Thoracic aorta (tissue), 2 donors: ENCODE measurements at places on chromosomes 1 and 21.

DNA sequence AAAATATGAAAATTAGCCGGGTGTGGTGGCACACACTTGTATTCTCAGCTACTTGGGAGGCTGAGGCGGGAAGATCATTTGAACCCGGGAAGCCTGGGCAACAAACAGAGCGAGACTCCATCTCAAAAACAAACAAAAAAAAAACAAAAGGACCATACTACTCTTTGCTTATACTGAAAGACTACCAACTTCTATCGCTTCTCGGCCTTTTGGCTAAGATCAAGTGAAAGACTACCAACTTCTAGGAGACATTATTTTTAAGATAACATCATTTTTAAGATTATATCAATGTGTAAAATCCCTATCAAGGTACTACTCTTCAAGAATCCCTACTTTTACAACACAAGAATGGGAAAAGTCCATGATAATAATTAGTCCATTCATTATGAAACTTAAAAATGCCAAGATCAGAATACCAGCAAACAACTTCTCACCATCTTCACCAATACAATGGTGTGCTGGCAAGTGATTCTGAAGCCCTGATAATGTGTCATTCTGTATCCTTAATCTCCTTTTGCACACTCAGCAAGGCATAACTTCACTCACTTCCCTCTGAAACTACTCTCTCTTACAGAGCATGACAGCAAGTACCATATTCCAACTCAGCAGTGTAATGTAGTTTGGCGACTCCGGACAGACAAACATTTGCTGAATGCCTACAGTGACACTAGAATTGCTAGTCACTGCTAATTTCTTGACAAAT, 1.7 kb downstream of the PTP4A2 start:
- H3K4me3 ChIP-seq: peak overlapping the region; percentile 94
- H3K27me3 ChIP-seq: no peaks in the 10 kb centered on the region
- H3K36me3 ChIP-seq: no peaks in the 10 kb centered on the region

DNA sequence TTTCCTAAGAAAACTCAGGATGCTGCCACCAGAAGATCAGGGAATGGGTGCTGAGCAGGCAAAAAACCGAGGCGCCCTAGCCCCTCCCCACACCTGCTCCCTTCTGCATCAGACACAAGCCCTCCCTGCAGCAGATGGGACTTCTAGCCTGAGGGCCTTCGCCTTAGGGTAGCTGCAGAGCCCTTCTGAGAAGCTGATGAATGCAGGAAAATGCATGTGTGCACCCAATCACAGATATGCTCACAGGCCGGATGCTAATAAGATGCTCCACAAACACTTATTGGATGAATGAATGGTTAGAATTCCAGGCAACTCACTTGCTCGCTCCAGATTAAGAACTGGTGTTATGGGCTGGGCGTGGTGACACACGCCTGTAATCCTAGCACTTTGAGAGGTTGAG, 6.8 kb upstream of the C1orf210 start:
- no peak for DNase-seq
- no peak overlapping the region for H3K27ac ChIP-seq
- H3K4me1 ChIP-seq: peaks cover 28% of the 10 kb centered on the region
- H3K4me3 ChIP-seq: no peak overlapping the region

GRCh38 chr21:42595283-42596187, 57.9 kb upstream of the PDE9A start:
- H3K27ac ChIP-seq: no peak overlapping the region
- no peaks in the 10 kb centered on the region for H3K4me1 ChIP-seq
- no peak for DNase-seq
- H3K27me3 ChIP-seq: no peaks in the 10 kb centered on the region
- no peaks in the 10 kb centered on the region for H3K36me3 ChIP-seq

DNA sequence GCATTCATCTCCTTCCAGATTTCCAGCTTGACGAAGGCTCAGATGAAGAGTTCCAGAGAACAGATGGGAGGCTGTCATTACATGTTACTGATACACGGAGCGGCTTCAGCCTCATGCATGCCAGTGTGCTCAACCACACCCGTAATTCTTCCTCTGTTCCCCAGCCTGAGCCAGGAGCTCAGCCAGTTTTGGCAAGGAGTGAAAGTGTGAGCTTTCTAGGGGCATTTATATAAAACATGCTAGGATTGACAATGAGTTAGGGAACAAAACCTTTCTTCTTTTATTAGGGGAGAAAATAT, 290.4 kb upstream of the PLXNA2 start:
- H3K27ac ChIP-seq: no peak overlapping the region
- no peak overlapping the region for H3K4me3 ChIP-seq
- DNase-seq: no peak
- no peaks in the 10 kb centered on the region for H3K27me3 ChIP-seq
- no peaks in the 10 kb centered on the region for H3K4me1 ChIP-seq

- no peaks in the 10 kb centered on the region for H3K36me3 ChIP-seq
- H3K27me3 ChIP-seq: no peaks in the 10 kb centered on the region
- no peak for DNase-seq
- no peak overlapping the region for H3K27ac ChIP-seq
- no peak overlapping the region for H3K4me3 ChIP-seq
These were observed 12.6 kb upstream of the CD34 start for GRCh38 chr1:207923561-207923960.

GRCh38 chr1:185696422-185697150, 37.6 kb upstream of the HMCN1 start:
- H3K36me3 ChIP-seq: no peaks in the 10 kb centered on the region
- DNase-seq: no peak
- no peak overlapping the region for H3K4me3 ChIP-seq
- no peaks in the 10 kb centered on the region for H3K4me1 ChIP-seq

GRCh38 chr21:31874812-31875212, 2.0 kb downstream of the HUNK start:
- H3K4me1 ChIP-seq: peaks cover 52% of the 10 kb centered on the region
- no peaks in the 10 kb centered on the region for H3K27me3 ChIP-seq
- H3K27ac ChIP-seq: no peak overlapping the region
- DNase-seq: no peak
- H3K4me3 ChIP-seq: peak overlapping the region; percentile 77
- H3K36me3 ChIP-seq: no peaks in the 10 kb centered on the region

DNA sequence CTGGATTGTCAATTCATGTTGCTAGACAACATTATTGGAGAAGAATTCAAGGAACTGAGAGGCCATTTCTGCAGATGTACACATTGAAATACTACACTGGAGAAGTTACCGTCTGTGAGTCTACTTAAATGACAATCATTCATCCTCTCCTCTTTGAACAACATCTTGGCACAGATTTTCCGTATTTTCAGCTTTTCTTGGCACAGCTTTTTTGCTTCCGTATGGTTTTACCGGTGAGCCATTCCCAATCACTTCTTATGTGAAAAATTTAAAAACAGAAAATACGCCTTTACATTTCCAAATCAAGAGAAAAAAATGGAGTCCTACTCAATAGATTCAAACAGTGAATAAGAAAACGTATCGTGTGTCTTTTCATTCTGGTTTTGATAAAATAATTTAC, 1493.7 kb downstream of the AMY1C start:
- no peak for DNase-seq
- H3K27ac ChIP-seq: no peak overlapping the region
- H3K4me3 ChIP-seq: no peak overlapping the region
- H3K36me3 ChIP-seq: no peaks in the 10 kb centered on the region

DNA sequence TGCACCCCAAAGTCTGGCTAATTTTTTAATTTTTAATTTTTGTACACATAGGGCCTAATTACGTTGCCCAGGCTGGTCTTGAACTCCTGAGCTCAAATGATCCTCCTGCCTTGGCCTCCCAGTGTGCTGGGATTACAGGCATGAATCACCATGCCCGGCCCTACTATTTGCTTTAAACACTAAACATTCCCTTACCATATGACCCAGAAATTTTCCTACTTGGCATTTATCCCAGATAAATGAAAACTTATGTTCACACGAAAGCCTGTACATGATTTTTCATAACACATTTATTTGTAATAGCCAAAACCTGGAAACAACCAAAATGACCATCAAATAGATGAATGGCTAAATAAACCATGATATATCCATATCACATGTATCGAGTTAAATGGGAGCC, 35.8 kb downstream of the NDUFS5 start:
- no peak overlapping the region for H3K4me3 ChIP-seq
- H3K4me1 ChIP-seq: no peaks in the 10 kb centered on the region
- H3K27ac ChIP-seq: no peak overlapping the region
- DNase-seq: no peak
- H3K27me3 ChIP-seq: no peaks in the 10 kb centered on the region
